Stimulated activated CD8-positive, alpha-beta memory T cell treated with anti-CD3 and anti-CD28 coated beads, Interleukin-15, amount 100 ng/mL, for 48 hours (primary cell): ENCODE measurements at places on chromosomes 1 and 21.

DNA sequence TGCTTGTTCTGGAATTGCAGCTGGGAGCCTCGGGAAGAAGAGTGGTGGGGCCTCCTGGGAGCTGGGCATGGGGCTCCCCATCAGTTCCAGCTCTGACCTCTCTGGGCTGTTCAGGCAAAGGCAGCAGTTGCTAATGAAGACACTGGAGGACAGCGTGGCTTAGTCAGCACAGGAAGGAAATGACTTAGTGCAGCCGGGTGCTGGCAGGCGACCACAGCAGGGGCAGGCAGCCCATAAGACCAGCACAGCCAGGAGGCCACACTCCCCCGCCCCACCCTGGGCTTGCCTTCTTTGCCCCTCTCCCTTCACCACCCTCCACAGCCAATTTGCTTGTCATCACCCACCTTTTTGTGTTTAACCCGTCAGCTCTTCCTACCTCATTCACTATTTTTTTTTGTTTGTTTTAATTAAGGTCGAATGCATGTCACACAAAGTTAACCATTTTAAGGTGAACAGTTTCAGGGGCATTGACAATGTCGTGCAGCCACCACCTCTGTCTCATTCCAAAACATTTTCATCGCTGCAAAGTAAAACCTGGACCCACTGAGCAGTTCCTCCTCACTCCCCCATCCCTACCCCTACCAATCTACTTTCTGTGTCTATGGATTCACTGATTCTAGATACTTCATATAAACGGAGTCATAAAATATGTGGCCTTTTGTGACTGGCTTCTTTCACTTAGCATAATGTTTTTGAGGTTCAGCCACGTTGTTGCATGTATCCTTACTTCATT lies 10.9 kb downstream of the OLIG2 start:
- DNase-seq, result no peak

- no peak for DNase-seq
Observed at GRCh38 chr1:204277563-204278219, 63.9 kb upstream of the GOLT1A start.

DNA sequence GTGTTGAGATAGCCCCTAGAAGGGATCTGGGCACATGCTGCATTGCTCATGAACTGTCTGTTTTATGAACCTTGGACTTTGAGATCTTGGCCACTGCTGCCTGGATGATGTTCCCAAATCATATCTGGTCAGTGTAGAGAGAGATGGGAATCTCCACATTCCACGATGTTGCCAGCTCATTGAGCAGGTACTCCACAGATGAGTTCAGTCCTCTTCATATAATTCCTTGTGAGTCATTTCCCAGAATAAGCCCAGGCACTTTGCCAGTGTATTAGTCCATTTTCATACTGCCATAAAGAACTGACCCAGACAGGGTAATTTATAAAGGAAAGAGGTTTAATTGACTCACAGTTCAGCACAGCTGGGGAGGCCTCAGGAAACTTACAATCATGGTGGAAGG lies 254.0 kb upstream of the RUNX1 start:
- DNase-seq, result no peak

- no peak for DNase-seq
Observed at GRCh38 chr1:32666901-32667566, 16.0 kb downstream of the RBBP4 start.

GRCh38 chr1:109500941-109501381 lies 7.1 kb downstream of the CYB561D1 start:
- no peak for DNase-seq

- DNase-seq, result no peak
Observed at GRCh38 chr1:235008239-235008638, 120.4 kb downstream of the TOMM20 start.

DNA sequence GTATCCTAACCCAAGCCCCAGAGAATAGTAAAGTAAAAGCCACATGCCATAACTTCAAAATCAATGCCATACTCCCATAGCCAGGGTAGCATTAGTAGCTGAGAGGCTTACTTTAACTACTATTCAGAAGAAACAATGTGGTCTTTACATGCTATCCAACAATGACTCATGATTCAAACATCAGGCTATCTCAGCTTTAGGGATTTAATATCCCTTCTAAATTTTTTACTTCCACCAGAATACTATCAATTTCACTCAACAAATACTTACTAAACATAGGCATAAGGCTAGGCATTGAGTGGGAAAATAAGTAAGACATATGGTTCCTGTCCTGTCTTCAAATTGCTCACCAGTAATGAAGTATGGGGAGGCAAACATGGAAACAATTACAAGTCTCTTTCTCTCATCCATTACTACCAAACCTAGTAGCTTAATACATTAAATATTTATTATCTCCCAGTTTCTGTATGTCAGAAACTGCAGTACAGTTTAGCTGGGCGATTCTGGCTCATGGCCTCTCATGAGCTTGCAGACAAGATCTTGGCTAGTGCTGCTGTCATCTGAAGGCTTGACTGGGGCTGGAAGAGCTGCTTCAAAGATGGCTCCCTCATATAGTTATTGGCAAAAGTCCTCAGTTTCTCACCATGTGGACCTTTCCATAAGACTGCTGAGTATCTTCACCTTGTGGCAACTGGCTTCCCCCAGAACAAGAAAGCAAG lies 30.7 kb downstream of the EVI5 start:
- DNase-seq, result no peak

DNA sequence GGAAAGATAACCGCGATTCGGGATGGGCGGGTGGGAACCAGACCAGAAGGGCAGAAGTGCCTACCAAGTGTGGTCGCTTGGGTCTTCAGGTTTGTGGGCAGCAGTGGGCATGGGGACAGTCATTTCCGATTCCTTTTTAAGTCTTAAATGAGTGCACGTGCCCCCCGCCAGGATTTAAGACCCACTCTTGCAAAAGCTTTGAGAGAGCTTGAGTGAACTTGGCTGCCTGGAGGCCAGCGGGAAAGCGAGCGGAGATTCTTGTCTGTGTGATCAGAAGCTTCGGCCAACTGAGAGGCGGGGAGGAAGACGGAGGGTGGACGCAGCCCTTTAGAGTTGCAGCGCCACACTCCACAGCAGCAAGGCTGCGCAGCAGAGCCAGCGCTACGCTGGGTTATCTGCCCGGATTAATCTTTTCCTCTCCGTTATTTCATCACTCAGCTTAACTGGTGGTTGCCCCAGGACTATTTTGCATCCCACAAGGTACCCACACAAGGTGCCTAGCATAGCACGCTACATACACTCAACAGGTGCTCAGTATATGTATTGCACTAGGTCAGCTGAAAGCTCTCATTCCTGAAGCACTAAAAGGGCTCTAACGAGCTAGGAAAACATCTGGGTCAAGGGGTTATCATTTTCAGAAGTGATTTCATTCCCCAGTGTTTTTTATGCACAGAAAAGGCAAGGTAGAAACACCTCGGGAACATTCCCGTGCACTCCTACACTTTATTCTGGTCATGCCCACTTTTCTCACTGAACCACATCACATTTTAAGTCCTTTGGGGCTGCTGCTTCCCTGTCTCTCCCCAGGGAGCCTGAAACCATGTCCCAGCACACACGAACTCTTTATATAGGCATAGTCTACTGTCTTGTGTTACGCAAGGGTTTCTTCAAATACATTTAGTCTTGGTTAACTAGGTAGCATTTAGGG lies 1.5 kb upstream of the BATF3 start:
- no peak for DNase-seq

GRCh38 chr21:43600642-43601402 lies 58.5 kb downstream of the HSF2BP start:
- no peak for DNase-seq

DNA sequence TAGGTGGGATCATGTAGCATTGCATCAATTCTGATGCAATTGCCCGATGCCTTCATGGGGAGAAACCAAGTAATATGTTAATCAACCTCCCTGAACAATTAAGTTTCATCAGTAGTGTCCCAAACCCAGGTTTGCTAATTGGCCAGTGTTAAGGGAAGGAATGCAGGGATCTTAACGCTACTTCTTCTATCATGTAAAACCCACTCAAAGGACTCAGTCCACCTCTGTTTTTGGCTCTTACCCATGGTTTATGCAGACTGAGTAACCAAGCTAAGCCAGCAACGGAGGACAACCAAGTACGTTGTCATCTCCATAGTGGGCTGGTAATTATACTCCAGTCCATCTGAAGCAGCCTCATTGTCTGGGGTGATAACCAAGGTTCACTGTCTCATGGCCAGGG lies 203.0 kb upstream of the FMN2 start:
- DNase-seq, result no peak

DNA sequence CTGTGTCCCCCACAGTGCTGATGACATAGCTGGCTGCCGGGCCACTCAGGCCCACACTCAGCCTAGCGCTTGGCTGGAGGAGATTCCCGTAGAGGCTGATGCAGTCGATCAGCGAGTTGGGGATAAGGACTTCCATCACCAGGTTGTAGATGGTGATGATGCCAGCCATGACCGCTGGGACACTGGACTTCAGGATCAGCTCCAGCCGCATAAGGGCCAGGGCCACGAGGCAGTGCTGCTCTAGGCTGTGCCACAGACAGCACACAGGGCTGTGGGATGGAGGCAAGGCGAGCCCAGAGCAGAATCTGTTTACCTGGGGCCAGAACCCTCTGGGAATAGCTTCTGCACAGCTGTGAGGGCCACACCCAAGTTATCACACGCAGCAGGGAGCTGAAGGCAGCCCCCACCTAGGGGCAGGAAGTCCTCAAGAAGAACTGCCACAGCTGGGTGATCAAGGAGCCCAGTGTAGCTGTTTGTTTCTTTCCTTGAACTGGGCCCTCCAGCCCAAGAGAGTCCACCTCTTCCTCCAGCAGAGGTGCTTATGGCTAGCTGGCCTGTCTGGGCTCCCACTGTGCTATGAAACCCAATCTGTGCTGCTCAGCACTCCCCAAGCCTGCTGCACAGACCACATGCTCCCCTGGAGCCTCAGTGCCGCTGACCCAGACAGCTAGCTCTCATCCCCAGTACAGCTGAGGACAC lies 6.2 kb downstream of the SLC2A1 start:
- DNase-seq, result no peak

DNA sequence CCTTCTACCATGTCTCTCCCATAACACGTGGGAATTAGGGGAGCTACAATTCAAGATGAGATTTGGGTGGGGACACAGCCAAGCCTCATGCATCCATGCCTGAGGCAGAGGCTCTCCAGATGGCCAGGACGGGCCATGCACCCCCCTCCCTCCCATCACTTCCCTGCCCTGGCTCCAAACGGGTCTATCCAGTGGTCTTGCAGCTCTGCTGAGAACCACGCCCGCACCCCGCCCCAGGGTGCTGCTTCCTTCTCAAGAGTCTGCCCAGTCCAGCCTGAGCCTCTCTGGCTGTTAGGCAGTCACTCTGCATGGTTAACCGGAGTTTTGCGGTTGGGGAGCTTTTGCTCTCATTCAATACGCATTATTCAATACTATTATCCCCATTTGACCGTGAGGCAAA lies 131.5 kb upstream of the TMEM51 start:
- DNase-seq, result no peak

DNA sequence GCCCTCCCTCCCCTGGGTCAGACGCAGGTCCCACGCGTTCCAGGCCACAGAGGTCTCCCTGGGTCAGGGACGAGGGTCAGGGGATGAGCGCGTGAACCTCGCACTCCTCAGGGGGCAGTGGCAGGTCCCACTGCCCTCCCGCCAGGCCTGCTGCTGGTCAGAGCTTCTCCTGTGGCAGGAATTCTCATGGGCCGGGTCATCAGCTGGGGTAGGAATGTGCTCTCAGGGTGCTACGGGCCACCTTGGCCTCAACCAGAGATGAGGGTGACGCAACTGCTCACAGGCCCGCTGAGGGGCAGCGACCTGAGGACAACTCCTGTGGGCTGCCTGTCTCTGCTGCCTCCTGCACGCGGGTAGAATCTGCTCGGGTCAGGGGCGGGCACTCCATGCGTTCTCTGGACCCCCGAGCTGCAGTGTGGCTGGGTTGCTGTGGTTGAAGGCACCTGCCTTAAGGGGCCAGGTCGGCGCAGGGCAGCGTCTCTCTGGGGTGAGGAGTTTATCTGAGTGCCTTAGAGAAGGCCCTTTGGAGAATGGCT lies 128.8 kb downstream of the PRDM16 start:
- no peak for DNase-seq

DNA sequence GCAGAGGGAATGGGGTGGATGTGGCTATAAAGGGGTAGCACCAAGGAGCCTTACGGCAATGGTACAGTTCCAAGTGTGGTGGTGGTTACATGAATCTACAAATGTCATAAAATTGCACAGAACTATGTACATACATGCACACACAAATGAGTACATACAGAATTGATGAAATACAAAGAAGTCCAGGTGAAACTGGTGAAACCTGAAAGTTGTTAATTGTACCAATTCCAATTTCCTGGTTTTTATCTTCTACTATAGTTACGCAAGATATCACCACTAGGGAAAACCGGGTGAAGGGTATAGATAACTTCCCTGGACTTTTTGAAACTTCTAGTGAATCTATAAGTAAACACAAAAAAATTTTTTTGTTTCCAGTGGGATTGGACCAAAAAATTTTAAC lies 18.9 kb downstream of the HSF2BP start:
- no peak for DNase-seq

DNA sequence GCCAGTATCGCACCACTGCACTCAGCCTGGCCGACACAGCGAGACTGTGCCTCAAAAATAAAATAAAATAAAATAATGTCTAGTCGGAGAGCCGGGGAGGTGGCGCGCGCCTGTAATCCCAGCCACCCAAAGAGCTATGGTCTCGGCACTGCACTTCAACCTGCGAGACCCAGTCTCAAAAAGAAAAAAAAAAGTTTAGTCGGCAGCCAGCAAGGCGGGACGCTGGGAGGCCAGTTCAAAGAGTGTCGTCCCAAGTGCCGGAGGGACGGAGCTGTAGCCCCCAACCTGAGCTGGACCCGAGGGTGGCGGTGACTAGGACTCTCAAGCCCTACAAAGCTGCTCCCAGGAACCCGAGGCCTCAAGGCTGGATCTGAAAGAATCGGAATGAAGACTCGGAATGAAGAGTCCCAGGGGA lies 632 bp upstream of the FALEC start:
- DNase-seq, result no peak

DNA sequence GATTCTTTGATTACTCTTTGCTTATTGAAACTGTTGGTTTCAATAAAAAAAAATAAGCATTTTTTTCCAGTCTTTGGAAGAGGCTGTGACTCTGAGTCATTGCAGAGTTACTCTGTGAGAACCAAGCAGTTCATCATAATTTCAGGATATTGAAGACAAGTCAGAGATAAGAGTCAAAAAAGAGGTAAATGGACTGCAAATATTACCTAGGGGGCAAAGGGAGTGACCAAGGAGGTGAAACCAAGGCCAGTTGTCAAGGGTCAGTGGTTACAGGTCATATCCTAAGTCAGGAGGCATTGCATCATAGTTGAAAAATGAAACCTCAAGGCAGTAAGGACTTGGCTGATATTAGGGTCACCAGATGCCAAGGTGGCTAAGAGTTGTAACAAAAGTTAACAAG lies 597.1 kb upstream of the USP24 start:
- DNase-seq, result no peak

DNA sequence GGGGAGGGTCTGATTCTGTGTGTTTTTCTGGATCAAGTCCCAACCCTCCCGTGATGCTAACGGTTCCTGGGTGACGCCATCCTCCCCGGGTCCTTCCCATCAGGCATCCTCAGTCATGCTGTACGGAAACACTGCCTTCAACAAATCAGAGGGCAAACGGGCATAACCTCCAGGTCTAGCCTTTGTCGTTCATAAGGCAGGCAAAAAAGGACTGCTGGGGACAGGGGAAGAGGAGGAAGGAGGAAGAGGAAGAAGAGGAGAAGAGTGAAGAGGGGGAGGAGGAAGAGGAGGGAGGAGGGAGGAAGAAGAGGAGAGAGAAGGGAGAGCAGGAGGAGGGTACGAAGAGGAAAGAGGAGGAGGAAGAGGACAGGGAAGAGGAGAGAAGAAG lies 84.4 kb downstream of the ITPKB start:
- DNase-seq, result no peak

GRCh38 chr1:50531601-50532000 lies 108.4 kb upstream of the DMRTA2 start:
- DNase-seq, result no peak

GRCh38 chr21:24197923-24198322 lies 1409.4 kb downstream of the MRPL39 start:
- DNase-seq, result no peak
